ENCODE measurements at places on chromosomes 1 and 21. TPM values are rescaled to one million over a fixed set of nuclear protein-coding genes. Genes with fewer than 3 reads are reported as not detected.
A peak's percentile ranks its signal among the peaks of the same experiment; 100 is the strongest.

The DISP3 gene
- not detected for total RNA-seq

The PTPRF gene
- total RNA-seq = 13.7 TPM

DNA sequence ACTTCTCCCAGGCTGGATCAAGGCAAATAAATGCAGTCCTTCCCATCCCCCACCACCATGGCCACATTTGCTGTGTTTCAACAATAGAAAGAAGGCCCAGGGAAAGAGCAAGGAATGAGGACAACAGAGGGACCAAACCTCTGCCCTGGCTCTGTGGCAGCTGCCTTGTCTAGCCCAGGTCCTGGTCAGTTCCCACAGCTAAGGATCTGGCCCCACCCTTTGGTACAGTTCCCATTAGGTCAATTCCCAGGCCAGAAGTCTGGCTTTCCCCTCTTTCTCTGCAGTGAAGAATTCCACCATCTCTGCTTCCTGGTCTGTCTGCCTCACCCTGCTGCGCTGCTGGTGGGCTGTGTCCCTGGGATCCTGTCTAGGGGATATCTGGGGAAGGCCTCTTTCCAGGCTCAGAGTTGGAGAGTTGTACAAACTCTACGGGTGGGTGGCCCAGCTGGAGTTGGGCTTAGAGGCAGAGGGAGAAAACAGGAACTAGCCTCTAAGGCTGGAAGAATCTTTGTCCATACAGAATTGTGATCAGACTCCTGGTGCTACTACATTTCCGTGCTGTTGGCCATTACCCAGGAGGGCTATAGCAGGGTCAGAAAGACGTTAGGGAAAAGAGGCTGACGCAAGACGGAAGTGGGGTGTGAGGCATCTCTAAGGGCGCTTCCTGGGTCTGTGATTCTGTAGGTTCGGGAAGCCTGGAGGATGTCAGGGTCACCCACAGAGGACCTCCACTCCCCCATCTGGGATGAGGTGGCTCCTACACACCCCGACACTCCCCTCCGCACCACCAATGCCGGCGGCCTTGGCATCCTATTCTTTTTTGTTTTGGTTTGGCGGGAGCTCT, 953 bp upstream of the NDUFS2 start:
- DNase-seq = peak; percentile 54

DNA sequence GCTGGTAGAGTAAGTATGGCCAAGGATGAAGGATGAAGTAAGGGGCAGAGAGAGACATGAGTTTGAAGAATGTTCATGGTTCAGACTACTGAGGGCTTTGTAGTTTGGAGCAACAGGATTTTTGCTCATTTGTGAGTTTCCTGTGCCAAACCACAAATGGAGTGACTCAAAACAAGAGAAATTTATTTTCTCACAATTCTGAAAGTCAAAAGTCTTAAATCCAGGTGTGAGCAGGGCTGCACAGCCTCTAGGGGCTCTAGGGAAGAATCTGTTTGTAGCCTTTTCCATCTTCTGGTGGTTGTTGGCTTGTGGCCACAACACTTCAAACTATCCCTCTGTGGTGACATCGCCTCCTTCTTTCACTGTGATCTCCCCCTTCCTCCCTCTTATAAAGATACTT, 58.9 kb downstream of the RHOU start:
- DNase-seq = no peak

GRCh38 chr1:3522564-3523265, 68.2 kb downstream of the ARHGEF16 start:
- no peak for DNase-seq
